ENCODE measurements at places on chromosomes 5 and 9.

DNA sequence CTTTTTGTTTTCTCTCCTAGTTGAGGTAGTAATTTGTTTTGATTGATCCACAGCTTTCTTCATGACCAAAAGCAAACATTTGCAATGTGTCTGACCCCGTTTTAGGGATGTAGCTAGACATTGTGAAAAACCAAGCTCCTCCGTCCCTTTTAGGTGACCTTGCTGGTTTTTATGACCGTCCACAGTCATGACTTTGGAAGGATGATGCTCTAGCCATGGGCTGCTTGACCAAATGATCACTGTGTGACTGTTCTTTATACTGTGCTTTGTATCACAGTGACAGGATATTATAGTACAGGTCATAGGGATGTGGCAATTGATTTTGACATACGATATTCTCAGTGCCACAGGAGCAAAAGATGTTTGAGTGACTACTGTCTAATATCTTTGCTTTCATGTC, 54.4 kb downstream of the KCNN2 start:
- DNase-seq = no peak

DNA sequence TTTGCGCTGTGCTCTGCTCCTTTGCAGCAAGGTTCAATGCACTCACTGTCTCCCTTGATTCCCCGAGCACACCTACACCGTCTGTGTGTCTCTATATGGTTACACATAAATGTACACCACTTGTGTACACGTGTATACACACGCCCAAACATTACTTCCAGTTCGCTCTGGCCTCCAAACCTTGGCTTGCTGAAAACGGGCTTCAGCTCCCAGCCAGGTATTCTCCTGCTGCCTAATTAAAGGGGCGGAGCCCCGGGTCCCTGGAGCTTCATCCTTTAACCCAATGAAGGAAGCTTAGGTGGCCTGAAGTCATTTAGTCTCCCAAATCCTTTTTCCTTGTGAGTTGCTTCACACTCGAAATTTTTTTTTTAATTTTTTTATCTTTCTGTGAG, 4.6 kb downstream of the ISL1 start:
- no peak for DNase-seq

DNA sequence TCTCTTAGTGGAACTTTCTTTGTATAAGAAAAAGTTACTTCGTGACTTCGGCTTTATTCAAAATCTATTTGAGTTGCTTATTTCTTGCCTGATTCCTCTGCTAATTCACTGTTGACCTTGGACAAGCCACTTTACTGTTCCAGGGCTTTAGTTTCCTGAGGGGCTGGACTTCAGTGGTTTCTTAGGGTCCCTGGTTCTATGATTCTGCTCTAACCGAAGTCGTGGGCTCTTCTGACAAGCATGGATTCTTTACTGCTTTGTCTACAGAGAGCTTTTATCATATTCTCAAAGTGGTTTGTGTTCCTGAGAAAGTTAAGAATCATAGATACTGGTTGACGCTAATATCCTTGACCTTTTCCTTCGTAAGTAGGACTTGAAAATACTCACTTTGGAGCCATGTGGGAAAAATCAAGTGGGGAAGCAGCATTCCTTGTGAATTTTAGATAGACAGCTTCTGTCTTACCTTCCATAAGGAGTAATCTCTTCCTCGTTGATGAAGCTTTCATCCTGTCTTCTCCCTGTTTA, 21.1 kb downstream of the EXOSC2 start:
- DNase-seq = no peak

- DNase-seq = no peak
Observed at GRCh38 chr5:132446621-132447020, 44.0 kb downstream of the IRF1 start.

DNA sequence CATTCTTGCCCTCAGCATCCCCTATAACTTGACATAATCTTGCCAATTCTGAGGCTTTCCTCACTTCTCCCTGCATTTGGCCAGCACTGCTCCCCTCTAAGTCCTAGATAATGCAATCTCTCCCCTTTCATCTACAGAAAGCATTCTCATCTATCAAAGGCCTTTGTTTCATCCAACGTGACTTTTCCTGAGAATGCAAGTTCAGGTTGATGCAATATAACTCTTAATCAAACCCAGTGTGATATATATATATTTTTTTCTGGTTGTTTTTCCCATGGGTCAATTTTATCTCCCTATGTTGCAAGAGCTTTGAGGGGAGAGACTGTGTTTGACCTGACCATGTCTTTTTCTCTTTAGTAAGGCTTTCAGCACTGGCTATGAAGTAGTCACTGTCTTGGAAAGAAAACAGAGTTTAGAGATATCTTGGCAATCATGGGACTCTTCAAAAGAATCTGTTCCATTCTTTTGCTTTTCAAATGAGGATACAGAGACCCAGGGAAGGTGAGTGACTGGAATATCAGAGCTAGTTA, 268.6 kb downstream of the TRPM3 start:
- DNase-seq = no peak

- DNase-seq = peak; percentile 71
Observed at GRCh38 chr5:442335-443238, at the start of gene EXOC3. Gene EXOC3 (plus strand): TSS chr5:443176. CDS start chr5:446206, 3,030 bp downstream.

DNA sequence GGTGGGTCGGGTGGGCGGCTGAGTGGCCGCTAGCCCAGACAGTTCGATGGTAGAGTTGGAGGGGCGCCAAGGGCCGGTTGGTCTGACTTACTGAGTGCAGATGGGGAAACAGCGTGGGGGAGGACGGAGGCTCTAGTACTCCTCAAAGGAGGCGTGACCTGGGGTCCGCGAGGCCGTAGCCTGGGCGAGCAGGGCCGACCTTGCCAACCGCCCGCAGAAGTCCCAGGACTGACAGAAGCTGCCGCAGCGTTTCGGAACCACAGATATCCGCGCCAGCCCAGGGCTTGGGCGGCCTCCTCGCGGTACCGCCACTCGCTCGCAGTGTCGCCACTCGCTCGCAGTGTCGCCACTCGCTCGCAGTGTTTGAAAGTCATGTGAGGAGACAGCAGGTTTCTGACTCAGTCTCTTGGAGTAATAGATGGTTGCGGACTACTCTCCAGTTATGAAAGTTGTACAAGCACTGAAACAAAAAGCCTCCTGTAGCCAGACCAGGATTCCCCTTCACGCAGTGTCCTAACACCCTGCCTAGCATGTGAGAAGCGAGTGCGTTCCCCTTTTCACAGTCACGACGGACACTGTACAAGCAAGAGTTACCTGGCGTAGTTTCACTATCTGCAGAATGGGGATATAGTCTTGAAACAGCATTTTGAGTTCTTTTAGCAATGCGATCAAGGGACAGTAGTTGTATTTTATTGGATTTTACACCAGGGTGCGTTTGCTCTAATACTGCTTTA, 674 bp downstream of the TMEM38B start:
- DNase-seq = peak; percentile 27

DNA sequence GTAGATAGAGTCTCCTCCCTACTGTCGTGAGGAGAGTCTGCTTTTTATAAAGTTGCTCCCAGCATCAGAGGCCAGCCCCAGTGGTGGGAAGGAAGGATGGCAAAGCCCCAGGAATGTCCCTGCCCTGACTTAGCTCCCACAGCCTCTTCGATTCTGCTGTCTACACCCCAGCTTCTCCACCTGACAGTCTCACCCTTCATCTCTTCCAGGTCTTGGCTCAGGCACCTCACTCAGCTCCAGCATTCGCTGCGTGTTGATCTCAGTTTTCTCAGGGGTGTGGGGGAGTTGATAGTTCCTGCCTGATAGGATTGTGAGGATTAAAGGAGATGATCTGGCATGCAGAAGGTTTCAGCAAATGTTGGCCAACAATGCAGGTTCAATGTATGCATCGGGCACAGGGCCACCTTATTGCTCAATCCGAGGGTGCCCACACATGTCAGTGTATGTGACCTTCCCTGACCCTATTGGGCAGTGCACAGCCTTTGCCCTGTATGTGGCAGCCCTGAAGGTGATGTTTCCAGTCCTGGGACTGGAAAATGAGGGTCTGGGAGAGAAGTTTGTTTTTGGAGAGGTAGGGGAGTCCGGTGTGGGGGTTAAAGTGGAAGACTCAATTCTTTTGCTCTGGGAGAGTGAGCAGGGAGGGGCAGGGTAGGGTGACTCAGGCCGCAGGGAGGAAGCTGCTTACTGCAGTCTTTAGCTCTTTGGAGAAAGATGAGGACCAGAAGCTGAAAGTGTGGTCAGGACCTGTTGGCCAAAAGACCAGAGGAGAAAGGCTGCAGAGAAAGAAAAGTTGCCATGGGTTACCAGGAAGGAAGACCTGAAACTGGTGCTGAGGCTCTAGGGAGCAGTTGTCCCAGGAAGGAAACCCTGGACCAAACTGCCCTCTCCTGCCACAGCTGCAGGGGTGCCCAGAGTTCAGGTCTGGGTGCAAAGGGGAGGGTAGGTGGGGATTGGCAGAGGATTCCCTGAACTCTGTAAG, 153.2 kb downstream of the MACROH2A1 start:
- no peak for DNase-seq

- DNase-seq = no peak
Observed at GRCh38 chr9:109086221-109086620, 33.5 kb downstream of the TMEM245 start.

DNA sequence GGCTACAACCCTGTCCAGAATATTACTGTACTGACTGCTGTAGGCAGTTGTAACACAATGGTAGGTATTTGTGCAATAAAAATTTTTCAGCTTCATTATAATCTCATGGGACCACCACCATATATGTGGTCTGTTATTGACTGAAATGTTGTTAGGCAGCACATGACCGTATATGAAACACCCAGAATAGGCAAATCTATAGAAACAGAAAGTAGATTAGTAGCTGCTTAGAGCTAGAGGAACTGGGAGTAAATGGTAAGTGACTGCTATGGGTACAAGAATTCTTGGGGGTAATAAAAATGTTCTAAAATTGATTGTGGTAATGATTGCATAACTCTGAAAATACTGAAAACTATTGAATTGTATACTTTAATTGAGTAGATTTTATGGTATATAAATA, 185.7 kb downstream of the ESM1 start:
- no peak for DNase-seq

GRCh38 chr9:18327121-18327520, 146.8 kb upstream of the ADAMTSL1 start:
- no peak for DNase-seq

- DNase-seq = no peak
Observed at GRCh38 chr9:106796771-106797170, 66.2 kb upstream of the ZNF462 start.

DNA sequence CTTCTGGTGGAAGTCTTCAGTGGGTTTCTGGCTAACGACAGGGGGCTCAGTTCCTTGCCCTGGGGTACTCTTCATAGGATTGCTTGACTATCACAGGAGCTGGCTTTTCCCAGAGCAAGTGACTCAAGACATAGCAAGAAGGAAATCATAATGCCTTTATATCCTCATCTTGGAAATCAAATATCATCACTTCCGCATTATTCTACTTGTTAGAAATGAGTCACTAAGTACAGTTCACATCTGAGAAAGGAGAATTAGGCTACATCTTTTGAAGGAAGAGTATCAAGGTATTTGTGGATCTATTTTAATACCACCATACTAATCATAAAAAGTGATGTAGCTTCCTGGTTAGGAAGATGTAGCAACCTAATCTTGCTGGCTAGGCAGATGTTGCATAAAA, 148.2 kb upstream of the RAI14 start:
- no peak for DNase-seq

DNA sequence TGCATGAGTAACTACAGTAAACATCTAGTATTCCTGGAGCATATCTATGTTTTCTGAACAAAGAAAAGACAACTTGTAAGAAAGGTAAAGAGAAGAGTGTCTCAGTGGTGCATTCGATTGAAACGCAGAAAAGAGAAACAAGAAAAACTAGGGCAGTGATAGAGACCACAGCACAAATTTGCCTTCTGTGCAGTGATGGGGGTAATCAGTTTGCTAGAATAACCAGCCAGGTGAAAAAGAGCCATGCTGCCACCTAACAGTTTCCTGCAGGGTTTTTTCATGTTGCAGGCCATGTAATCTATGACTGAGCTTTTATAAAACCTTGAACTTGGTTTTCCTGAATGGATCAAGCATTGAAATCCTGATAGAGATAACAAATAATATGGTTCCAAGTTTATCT, 198.4 kb upstream of the MEF2C start:
- DNase-seq = no peak

DNA sequence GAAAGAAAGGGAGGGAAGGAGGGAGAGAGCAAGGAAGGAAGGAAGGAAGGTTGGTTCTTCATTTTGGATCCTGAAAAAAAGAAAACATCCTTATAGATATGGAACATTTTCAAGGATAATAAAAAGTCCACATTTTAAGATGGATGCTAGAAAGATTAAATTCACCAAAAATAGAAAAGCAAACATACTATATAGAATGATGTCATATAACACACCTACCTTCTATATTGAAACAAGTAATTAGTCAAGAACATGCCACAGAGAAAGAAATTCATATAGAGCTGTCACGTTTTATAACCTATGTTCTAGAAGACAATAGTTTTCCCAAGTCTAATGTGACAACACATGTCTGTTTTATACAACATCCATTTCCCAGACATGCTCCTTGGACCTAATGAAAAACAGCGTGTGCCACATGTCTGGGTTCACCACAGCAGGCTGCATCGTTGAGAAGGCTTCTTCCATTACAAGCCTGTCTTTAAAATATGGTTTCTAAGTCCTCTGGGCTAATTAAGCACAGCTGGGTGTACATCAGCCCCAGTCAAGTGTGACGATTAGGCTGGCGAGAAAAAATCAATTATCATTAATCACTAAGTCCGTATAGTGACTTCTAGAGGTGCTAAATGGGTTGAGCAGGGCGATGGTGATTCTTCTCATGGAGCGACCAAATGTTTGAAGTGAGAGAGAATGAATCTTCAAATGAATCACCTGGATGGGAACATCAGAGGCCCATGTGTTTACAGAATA, 301.8 kb downstream of the TLE1 start:
- DNase-seq = no peak

DNA sequence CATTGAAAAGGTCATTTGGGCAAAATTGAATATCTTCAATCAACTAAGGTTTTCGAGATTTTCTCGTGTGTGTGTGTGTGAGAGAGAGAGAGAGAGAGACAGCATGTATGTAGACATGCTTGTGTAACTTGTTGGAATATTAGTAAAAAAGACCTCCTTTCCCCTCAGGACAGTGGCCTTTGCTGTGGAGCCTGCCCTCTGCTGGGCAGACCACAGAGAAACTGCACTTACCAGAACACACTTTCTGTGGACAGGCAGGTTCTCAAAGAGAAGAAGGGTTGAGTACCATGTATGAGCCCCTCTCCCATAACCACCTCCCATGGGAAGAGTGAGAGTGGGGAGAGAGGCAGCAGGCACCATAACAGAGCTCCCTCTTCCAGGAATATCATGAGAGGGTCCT, 45.6 kb downstream of the CFAP90 start:
- no peak for DNase-seq

GRCh38 chr5:53782620-53783019, 222.2 kb downstream of the NDUFS4 start:
- DNase-seq = no peak

- no peak for DNase-seq
Observed at GRCh38 chr9:124481115-124481514, 26.1 kb downstream of the NR5A1 start.

DNA sequence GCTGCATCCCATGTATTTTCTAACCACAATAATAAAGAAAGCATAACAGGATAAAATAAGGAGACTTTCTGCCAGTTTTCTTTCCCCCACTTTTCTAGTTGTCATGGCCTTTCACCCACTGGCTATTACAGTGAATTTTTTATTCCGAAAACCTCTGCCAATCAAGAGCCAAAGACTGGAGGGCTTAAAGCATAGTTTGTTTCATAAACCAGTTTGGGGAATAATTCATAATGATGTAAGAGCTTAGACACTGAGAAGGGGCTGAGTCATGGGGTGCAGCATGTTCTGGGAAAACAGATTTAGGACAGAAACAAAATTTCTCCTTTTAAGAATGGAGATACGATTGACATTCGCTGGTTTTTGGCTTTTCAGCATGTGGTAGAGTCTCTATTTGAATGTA, 4.4 kb upstream of the GLIPR2 start:
- no peak for DNase-seq
